DMS79 treated with DMSO at 0.1 percent for 48 hours (cell line): ENCODE measurements at places on chromosomes 13 and 19.

DNA sequence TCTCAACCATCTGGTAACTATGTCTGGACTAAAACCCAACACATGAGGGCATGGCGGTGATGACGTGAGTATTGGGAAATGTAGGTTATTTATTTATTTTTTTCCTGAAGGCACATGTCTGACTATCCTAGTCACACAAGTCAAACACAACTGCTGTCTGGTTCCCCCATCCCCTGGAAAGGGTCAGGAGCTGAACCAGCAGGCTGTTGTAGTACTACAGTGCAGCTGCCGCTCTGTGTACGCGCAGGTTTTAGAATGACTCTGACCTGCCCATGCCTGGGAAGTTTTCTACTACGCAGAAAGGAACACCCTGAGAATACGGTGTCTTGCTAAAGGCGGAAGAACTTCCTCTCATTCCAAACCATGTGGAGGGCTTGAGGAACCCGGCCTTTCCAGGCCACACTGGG is 1.2 kb downstream of the SLC7A1 start:
- peak; percentile 37 for DNase-seq

DNA sequence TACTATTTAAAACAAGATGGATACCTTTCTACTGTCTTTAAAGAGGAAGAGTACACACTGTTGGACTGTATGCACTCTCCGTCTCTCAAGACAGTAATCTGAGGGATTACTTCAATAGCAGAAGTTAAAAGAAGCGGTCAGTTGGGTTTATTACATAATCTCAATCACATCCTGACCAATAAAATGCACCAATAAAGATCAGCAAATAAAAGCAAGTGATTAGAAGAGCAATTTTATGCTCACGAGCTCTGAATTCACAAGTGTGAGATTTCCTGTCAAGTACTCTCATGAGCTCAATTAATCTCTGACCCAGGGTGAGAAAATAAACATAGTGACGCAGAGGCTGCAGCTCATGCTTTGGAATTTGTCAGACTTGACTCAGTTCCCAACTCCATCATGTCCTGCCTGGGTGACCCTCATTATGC is 12.2 kb downstream of the ABCC4 start:
- DNase-seq: no peak

GRCh38 chr13:113846636-113847318 is 17.1 kb downstream of the GAS6 start:
- peak; percentile 90 for DNase-seq

DNA sequence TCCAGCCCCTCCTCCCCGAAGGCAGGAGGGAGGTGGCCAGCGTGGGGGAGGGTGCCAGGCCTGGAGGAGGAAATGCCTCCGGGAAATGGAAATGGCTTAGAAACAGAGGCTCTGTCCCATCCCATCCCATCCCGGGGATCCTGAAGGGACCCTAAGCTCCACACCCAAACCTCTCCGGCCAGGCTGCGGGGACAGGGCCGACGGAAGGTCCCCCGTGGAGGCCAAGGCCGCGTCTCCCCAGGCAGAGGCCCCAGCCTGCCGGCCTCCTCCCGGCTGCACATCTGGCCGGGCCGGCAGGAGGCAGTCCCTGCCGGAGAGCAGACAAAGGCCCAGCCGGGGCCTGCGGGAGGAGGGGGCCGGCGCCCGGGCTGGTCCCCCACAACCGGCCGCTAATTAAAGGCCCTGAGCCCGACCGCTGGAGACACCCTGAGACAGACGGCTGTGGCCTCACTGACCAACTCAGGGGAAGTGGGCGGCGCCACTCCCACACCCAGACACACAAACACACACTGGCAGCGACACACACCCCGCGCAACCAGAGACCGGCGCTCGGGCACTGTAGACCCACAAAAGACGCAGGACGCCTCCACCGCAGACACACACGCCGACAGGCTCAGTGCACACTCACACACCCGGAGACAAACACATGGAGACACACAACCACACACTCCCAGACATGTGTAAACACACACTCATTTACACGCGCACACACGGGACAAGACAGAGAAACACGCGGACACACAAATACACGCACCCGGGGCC is 1.1 kb downstream of the ADAMTS10 start:
- peak; percentile 35 for DNase-seq
